ENCODE measurements at places on chromosomes 12 and 14.

DNA sequence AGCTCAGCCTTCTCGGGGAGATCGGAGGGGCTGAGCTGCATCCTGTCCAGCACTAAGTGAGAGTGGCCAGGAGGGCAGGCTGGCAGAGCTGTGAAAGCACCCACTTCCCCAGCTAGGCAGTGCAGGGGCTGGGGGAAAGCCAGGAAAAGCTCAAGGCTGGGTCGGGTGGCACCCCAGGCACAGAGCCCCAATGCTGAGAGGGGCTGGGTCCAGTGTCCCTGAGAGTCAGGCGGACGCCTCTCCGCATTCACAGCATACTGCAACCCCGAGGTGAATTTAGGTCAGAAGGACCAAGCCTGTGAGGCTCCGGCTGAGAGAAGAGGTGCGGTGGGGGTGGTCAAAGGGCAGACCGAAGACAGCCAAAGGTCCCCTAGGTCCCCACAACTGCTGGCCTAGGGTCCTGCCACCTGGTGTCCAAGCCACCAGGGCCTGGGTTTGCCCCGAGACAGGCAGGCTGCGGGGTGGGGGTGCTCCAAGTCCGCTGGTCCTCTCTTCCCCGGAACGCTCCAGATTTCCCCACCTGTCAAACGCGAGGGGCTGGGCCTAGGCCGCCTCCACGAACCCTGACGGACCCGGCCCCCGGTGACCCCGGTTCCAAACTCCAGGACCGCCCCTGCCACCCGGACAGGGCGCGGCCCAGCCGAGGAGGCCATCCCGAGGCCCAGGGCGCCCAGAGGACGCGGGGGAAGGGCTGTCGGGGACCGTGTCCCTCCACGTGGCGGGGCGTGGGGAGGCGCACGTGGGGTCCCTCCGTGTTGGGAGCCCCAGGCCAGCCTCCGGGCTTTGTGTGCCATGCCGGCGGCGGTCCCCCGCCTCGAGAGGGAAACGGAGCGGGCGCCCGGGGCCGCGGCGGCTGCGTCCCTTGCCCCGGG is 527 bp downstream of the CAMKK2 start:
- peak overlapping the region; percentile 85 for H3K4me3 ChIP-seq
- DNase-seq: peak; percentile 46
- H3K36me3 ChIP-seq: peaks cover 7% of the 10 kb centered on the region
- H3K4me1 ChIP-seq: peaks cover 11% of the 10 kb centered on the region
- no peaks in the 10 kb centered on the region for H3K27me3 ChIP-seq

GRCh38 chr14:44626423-44626822 is 119.3 kb upstream of the FSCB start:
- peaks cover 6% of the 10 kb centered on the region for H3K4me1 ChIP-seq
- H3K27ac ChIP-seq: no peak overlapping the region
- H3K4me3 ChIP-seq: no peak overlapping the region
- DNase-seq: no peak

GRCh38 chr14:96580566-96580965 is 78.4 kb downstream of the PAPOLA start:
- H3K4me3 ChIP-seq: no peak overlapping the region
- H3K27ac ChIP-seq: no peak overlapping the region
- H3K4me1 ChIP-seq: peaks cover 12% of the 10 kb centered on the region

GRCh38 chr14:71063351-71063750 is 156.1 kb downstream of the PCNX1 start:
- peak overlapping the region; percentile 81 for H3K27ac ChIP-seq
- peaks cover 60% of the 10 kb centered on the region for H3K36me3 ChIP-seq
- no peak for DNase-seq
- H3K4me1 ChIP-seq: no peaks in the 10 kb centered on the region
- H3K4me3 ChIP-seq: no peak overlapping the region
- H3K27me3 ChIP-seq: no peaks in the 10 kb centered on the region

DNA sequence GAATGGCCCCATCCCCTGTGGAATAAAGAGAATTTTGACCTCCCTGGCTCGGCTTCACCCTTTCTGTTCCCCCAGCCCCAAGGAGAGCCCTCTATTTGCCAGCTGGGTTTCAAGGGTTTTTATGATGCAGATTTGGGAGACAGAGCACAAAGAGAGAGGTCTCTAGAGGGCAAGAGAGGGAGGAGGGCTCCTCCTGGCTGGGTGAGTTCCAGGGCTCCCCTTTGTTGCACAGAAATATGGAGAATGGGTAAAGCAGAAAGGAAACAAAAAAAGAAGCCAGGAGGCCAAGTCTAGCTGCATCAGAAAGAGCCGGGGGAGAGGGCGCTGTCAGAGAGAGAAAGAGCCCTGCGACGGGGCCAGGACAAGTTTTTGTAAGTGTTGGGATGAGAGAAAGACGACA is 319.6 kb upstream of the RTL1 start:
- DNase-seq: no peak
- peaks cover 3% of the 10 kb centered on the region for H3K27me3 ChIP-seq
- no peak overlapping the region for H3K4me3 ChIP-seq
- no peaks in the 10 kb centered on the region for H3K36me3 ChIP-seq
- H3K27ac ChIP-seq: peak overlapping the region; percentile 2
- peaks cover 9% of the 10 kb centered on the region for H3K4me1 ChIP-seq

GRCh38 chr14:102667703-102668102 is 75.3 kb downstream of the RCOR1 start:
- no peak overlapping the region for H3K4me3 ChIP-seq
- H3K36me3 ChIP-seq: peaks cover 5% of the 10 kb centered on the region
- no peak for DNase-seq
- H3K27me3 ChIP-seq: no peaks in the 10 kb centered on the region
- peaks cover 36% of the 10 kb centered on the region for H3K4me1 ChIP-seq
- peak overlapping the region; percentile 49 for H3K27ac ChIP-seq

GRCh38 chr12:6869049-6870021 is 2.0 kb downstream of the TPI1 start:
- peak overlapping the region; percentile 93 for H3K4me3 ChIP-seq
- peaks cover 21% of the 10 kb centered on the region for H3K36me3 ChIP-seq
- H3K27me3 ChIP-seq: no peaks in the 10 kb centered on the region
- H3K4me1 ChIP-seq: peaks cover 34% of the 10 kb centered on the region
- peak; percentile 70 for DNase-seq

DNA sequence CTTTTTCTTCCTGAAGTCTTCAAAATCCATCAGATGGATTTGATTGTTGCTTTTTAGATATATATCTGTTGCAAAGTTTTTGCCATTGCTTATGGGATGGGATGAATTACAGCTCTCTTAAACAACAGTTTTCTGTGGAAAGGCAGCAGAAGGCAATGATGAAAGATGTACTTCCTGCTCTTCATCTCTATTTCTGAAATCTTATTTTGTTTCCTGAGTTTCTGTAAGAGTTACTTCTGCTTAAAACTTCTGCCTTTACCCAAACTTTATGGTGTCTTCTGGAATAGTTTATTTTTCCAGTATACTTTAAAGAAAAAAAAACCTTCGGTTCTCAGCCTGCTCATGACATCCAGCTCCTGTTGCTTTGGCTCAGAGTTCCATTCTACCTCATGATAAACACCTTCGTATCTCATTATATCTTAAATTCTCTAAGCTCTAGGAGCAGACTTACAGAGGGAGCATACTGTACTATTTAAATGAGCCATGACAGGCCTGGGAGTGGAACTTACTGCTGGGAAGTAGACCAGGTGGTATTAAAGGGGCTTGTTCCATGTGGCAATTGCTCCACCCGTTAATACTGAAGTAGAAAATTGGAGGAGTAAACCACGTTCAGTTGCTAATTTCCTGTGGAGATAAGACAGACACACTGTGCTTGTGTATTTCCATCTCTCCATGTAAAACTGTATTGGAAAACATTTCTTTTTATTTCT is 288.4 kb downstream of the FBXL14 start:
- no peak overlapping the region for H3K4me3 ChIP-seq
- H3K36me3 ChIP-seq: peaks cover 11% of the 10 kb centered on the region
- peaks cover 26% of the 10 kb centered on the region for H3K4me1 ChIP-seq
- H3K27me3 ChIP-seq: no peaks in the 10 kb centered on the region
- peak overlapping the region; percentile 31 for H3K27ac ChIP-seq
- DNase-seq: no peak

DNA sequence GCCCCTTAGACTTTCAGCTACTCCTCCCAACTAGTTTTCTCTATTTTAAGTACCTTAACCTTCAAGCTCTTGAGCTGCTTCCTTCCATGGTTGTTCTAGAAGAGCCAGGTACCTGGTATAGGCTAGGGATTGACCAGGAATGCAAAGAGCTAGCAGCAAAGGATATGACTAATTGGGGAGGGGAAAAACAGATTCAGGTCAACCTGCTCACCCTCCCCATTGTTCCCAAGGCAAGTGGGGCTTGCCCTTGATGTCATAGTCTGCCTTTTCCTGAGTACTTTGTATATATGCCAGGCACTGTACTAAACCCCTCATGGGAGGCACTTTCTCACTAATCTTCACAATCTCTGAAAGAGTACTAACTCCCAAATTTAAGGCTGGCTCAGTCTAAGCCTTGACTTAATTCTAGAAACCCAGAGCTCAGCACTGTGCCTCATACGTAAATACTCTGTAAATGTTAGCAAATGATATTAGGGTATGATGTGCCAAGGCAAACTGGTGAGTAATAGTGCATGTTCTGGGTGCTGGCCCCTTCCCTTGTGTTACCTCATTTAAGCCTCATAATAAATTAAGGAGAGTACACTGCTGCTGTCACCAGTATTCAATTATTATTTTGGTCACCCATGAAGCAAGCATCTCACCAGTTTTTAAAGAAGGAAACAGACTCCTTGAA is 42.2 kb downstream of the SUDS3 start:
- no peak overlapping the region for H3K27ac ChIP-seq
- H3K4me3 ChIP-seq: no peak overlapping the region
- no peaks in the 10 kb centered on the region for H3K4me1 ChIP-seq
- peaks cover 49% of the 10 kb centered on the region for H3K36me3 ChIP-seq

- H3K4me1 ChIP-seq: peaks cover 67% of the 10 kb centered on the region
- H3K27ac ChIP-seq: peak overlapping the region; percentile 88
- H3K4me3 ChIP-seq: peak overlapping the region; percentile 68
Observed at GRCh38 chr12:48197549-48197970, 5.5 kb downstream of the OR10AD1 start.

DNA sequence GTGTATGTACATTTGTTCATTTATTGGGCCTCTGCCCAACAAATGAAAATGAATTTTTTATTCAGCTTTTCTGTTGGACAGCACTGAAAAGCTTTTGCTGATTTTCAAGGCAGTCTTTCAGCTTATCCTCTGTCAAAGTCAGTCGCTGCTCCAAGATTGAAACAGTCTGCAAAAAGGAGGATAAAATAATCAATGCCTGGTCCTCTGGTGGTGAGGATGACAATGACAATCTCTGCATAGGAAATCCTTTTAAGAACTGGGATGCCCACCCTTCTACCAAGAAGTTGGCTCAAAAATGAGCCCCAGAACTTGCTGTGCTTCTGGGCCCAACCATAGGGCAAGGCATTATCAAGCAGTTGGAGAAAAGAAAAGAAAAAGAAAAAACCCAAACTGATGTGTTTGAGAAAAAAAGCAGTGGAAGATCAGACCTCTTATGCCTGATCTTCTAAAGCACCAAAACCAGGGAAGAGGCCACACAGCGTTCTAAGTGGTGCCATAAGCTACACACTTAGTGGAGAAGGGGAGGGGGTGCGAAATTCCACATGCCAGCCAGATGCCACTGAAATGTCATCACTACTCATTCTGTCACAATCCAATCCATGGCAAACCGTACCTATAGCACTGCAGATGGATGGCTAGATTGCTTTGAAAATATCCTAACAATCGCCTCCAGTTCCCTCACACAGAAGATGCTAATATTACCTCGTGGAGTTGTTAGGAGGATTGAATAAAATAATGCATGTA is 69.0 kb upstream of the DUSP6 start:
- H3K4me3 ChIP-seq: no peak overlapping the region
- no peak overlapping the region for H3K27ac ChIP-seq
- H3K36me3 ChIP-seq: peaks cover 9% of the 10 kb centered on the region
- H3K27me3 ChIP-seq: no peaks in the 10 kb centered on the region

DNA sequence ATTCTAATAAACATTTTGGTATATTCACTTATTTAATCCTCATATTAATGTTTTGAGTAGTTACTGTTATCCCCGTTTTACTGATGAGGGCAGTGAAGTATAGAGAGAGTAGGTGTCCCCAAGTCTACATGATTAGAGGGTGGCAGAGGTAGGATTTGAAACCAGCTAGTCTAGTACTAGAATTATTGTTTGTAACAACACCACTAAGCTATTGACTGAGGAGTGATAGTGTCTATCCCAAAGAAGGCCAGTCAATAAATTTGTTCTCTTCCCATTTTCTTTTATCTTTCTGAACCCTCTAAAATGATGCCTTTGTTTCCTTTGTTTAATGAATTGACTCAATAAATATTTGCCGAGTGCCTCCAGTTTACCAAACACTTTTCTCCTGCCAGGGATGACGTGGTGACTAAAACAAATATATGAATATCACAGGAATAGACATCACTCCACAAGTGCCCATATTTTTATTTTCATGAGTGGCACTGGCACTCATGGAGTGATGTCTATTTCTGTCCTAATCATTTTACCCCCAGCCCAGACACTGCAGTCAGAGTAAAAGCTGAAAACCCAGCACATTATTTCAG is 247.5 kb downstream of the SLC16A7 start:
- no peaks in the 10 kb centered on the region for H3K36me3 ChIP-seq
- H3K4me3 ChIP-seq: no peak overlapping the region
- no peaks in the 10 kb centered on the region for H3K27me3 ChIP-seq
- no peak for DNase-seq
- H3K27ac ChIP-seq: no peak overlapping the region

DNA sequence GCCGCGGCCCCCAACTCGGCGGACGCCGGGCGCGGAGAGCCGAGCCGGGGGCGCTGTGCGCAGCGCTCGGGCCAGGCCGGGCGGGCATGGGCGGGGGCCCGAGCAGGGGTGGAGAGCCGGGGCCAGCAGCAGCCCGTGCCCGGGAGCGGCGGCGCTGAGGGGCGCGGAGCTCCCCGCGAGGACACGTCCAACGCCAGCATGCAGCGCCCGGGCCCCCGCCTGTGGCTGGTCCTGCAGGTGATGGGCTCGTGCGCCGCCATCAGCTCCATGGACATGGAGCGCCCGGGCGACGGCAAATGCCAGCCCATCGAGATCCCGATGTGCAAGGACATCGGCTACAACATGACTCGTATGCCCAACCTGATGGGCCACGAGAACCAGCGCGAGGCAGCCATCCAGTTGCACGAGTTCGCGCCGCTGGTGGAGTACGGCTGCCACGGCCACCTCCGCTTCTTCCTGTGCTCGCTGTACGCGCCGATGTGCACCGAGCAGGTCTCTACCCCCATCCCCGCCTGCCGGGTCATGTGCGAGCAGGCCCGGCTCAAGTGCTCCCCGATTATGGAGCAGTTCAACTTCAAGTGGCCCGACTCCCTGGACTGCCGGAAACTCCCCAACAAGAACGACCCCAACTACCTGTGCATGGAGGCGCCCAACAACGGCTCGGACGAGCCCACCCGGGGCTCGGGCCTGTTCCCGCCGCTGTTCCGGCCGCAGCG is 639 bp downstream of the FZD10 start:
- H3K4me1 ChIP-seq: peaks cover 13% of the 10 kb centered on the region
- H3K36me3 ChIP-seq: no peaks in the 10 kb centered on the region
- peak overlapping the region; percentile 74 for H3K4me3 ChIP-seq
- no peak for DNase-seq
- H3K27ac ChIP-seq: no peak overlapping the region
- peaks cover 63% of the 10 kb centered on the region for H3K27me3 ChIP-seq

DNA sequence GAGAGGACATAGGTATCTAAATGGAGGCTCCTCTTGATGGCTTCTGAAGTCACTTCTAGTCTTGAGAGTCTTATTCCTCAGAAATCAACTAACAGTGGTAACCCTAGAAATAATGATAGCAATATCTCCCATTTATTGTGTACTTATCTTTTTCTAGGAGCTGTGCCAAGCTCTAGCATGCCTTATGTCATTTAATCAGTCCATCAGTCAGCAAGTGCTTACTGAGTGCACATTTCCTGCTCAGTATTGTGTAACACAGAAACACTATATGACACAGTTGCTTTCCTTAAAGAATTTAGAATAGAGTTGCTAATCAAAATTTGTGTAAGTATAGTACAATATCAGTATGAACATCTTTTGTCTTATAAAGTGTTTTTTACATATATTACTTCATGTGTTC is 36.6 kb downstream of the KRT76 start:
- H3K27ac ChIP-seq: no peak overlapping the region
- H3K4me3 ChIP-seq: no peak overlapping the region
- H3K4me1 ChIP-seq: no peaks in the 10 kb centered on the region
